Gastroesophageal sphincter (tissue), 4 donors: ENCODE measurements at places on chromosomes 11 and 22. TPM values are rescaled to one million over a fixed set of nuclear protein-coding genes. Genes with fewer than 3 reads are reported as not detected.

GRCh38 chr22:30704978-30705377, 10.3 kb downstream of the OSBP2 start:
- no peak for ATAC-seq

- no peak for ATAC-seq
These were observed 51.5 kb upstream of the GAL start for GRCh38 chr11:68632802-68633201.

The CD3G gene
- not detected for total RNA-seq

The OR52R1 gene
- total RNA-seq = not detected

GRCh38 chr11:34890089-34890488, 26.1 kb downstream of the APIP start:
- no peak for ATAC-seq

DNA sequence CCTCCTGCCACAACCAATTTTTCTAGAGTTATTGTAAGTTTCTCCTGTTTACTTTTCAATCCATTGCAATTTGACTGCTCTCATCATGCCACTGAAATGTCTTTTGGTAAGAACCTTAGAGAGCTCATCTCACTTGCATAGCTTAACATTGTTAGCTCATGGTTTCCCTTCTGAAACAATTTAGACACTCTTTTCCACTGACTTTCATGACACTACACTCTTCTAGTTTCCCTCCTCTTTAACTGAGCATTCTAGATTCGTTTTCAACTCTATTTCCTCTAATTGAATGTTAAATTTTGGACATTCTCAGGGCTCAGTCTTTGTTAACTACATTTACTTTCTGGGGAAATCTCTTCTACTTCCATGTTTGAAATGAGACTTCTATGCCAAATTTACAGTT, 369.1 kb downstream of the JRKL start:
- ATAC-seq = no peak

DNA sequence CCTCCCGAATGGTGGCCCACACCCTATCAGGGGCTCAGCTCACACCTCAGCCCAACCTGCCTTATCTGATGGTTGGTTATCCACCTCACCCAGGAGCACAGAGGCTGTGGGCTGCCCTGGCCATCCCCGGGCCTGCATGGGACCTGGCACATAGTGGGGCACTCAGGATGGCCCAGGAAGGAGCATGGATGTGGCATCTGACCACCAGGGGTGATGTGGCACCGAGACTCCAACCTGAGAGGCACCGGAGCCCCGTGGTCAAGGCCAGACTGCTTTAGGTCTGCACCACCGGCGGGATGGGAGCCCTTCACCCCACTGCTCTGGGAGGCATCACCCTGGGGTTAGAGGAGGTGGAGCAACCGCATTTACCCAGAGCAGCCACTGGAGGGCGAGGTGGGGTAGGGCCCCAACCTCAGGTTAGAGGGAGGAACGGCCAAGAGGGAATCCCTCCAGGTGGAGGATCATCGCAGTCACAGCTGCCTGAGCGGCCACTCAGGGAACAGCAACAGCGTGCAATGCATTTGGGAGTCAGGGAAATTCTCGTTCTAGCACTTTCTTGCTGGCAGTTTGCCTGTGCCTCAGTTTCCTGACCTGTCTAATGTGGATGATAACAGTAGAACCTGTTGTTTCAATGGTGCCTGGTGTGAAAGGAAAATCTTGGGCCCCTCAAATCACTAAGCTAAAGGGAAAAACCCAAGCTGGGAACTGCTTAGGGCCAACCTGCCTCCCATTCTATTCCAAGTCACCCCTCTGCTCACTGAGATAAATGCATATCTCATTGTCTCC, 52.9 kb upstream of the CARS1 start:
- peak; percentile 73 for ATAC-seq
